SK-N-SH (cell line): ENCODE measurements at places on chromosomes 6 and 20. TPM values are rescaled to one million over a fixed set of nuclear protein-coding genes. Genes with fewer than 3 reads are reported as not detected.

Gene OXT
- polyA plus RNA-seq = not detected in 2 replicates

DNA sequence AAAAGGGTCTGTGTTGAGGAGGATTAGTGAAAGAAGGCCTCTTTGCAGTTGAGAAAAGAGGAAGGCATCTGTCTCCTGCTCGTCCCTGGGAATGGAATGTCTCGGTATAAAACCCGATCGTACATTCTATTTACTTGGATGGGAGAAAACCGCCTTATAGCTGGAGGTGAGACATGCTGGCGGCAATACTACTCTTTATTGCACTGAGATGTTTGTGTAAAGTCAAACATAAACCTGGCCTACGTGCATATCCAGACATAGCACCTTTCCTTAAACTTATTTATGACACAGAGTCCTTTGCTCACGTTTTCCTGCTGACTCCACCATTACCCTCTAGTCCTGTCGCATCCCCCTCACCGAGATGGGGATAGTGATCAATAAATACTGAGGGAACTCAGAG lies 4.5 kb downstream of the TDP2 start:
- DNase-seq = no peak

GRCh38 chr6:81594501-81594900 lies 158.0 kb downstream of the TENT5A start:
- DNase-seq = no peak

Gene CCDC170
- not detected in 2 replicates for polyA plus RNA-seq

DNA sequence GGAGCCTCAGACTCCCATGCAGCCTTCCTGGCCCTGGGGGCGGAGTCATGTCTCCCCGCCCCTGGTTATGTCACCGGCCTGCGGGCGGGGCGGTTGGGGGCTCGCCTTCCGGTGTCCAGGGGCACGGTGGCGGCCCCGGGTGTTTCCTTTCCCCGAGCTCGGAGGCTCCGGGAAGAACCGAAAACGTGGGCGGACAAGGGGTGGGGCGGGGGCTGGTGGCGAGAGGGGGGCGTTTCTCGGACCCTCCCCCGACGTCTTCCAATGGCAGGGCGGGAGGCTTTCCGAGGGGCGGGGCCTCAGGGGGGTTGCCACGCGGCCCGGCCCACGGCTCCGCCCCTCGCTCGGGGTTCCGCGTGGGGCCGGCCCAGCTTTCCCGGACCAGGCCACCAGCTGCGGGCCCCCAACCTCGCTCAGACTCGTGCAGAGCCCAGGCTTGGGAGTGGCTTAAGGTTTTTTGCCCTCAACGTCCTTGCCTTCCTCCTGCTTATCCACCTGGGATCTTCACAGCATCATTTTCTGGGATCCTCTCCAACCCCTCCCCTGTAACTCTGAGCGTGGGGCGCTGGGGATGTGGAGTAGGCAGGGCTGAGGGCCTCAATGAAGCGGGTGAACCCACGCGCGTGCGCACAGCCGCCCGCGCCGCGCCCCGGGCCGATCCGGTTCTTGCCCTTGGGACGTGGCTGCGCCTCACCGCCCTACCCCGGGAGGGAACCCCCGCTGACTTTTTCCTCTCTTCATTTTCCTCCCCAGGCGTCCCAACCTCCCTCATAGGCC lies 2.1 kb upstream of the NRN1 start:
- peak; percentile 98 for DNase-seq

DNA sequence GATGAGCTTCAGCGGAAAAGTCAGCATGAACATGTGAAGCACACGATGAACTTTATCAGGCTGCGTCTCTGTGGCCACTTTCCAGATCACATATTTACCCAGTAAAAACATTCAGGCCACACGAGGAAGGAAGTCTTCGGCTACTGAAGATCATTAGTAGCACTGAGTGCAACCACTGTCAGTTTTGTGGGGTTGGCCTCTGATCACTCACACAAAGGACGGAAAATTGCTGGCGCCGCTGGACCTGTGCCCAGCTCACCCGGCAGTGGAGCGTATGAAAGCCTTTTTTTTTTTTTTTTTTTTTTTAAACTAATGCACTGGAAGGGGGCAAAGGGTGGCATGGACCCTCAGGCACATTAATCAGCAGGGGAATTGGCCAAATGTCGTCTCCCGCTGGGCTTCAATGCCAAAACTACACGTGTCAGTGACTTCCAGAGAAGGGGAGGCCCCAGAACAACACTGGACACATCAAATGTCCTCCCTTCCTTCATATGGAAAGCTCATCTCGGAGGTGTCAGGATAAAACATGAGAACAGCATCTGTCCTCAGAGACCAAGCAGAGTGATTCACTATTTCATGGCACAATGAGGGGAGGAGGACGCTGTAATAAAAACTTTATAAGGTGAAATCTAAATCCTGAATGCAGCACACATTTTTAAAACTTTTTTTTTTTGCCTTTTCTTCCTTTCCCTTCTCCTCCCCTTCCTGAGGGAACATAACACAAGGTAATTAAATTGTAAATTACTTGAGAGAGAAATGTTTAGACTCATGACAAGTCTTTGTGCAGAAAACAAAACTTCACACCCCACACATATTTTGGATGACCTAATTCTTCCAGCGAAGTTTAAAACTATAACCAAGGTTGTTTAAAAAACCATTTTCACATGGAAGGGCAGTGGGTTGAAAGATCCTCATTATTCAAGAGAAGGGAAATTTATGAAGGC lies 223.4 kb downstream of the FOXC1 start:
- peak; percentile 61 for DNase-seq

Gene ZNF165
- 0.21 and 0.25 TPM in 2 replicates for polyA plus RNA-seq

GRCh38 chr20:35821807-35822242 lies 50.0 kb downstream of the PHF20 start:
- no peak for DNase-seq

DNA sequence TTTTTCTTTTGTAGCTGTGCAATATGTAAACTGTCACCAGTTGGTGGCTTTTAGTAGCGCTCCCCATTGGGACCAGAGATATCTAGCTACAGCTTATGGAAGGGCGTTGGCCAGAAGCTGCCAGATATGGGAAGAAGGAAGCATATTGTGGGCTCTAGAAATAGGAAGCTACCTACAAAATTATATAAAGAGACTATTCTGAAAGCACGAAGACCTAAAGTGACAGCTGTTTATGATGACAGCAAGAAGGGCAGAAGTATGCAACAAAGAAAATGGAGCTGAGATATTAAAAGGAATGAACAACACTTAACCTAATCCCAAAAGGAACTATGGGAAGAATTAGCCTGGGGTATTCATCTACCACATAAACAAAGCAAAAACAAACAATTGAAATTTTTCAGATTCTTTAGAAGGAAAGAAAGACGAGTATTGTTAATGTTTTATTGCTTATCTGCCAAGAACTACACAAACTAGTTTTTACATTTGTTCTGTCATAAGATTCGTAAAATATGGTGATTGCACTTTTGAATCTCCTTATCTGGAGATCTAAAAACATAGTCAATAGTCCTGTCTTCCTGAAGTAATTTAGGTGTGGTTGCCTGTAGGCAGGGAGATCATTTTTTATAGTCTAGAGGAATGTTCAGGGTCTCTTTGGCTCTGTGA lies 81.6 kb downstream of the NCOA7 start:
- DNase-seq = no peak

- no peak for DNase-seq
Observed at GRCh38 chr20:5590899-5591298, 159.3 kb upstream of the SHLD1 start.

- DNase-seq = peak; percentile 68
Observed at GRCh38 chr20:41989935-41990635, 371.9 kb upstream of the CHD6 start.

DNA sequence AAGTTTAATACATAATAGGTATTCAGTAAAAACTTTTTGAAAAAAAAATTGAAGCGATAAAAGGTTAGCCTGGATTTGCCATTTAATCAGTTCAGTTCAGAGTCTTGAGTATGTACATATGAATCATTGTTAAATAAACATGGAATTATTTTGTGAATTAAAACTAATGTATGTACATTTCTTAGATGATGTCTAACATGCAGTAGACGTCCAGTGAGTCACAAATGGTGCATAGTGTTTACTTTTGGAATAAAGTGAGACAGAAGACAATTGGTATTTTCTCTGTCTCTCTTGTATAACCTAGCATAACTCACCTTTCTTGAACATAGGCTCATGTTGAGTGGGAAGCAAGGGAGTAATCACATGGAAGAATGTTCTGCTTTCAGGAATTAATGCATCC lies 83.5 kb downstream of the EYS start:
- no peak for DNase-seq

GRCh38 chr6:72968704-72969103 lies 256.6 kb downstream of the KHDC1L start:
- DNase-seq = no peak

GRCh38 chr20:13788167-13788834 lies 3.5 kb downstream of the NDUFAF5 start:
- DNase-seq = peak; percentile 58

- DNase-seq = no peak
Observed at GRCh38 chr20:61759286-61760065, 306.2 kb downstream of the TAF4 start.

Gene ZC3H12D
- polyA plus RNA-seq = 0.03 and 0.05 TPM in 2 replicates

Gene AAR2
- 17.4 and 23.4 TPM in 2 replicates for polyA plus RNA-seq

GRCh38 chr6:140036196-140036595 lies 661.7 kb upstream of the CITED2 start:
- DNase-seq = no peak

Gene KHDC1L
- polyA plus RNA-seq = 0.16 and 0.18 TPM in 2 replicates

Gene RSPO4
- 0.03 TPM in 1 of 2 replicates, not detected in the other for polyA plus RNA-seq

Gene PPP1R3G
- 0.08 and 0.10 TPM in 2 replicates for polyA plus RNA-seq

DNA sequence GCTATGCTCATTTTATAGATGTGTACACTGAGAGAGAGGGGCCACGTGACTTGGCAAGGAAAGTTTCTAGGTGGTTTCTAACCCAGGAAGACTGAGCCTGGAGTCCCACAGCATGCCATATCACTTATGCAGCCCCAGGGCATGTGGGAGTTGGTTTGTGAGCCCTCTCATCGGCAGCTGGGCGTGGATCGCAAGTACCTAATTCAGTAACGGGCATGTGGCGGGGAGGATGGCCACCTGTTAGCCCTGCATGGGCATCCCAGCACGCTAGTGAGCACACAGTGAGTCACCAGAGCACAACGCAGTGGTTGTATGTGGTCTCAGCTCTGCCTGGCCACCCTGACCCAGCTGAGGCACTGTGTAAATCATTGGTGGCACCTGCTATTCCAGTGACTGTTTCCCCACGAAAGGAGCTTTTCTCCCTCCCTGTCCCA lies 88.3 kb downstream of the NINL start:
- DNase-seq = no peak

- no peak for DNase-seq
Observed at GRCh38 chr20:57000441-57000968, 265.9 kb downstream of the BMP7 start.

GRCh38 chr6:22706651-22707050 lies 137.3 kb downstream of the HDGFL1 start:
- DNase-seq = no peak

- DNase-seq = no peak
Observed at GRCh38 chr6:82521369-82521768, 157.8 kb downstream of the TPBG start.

DNA sequence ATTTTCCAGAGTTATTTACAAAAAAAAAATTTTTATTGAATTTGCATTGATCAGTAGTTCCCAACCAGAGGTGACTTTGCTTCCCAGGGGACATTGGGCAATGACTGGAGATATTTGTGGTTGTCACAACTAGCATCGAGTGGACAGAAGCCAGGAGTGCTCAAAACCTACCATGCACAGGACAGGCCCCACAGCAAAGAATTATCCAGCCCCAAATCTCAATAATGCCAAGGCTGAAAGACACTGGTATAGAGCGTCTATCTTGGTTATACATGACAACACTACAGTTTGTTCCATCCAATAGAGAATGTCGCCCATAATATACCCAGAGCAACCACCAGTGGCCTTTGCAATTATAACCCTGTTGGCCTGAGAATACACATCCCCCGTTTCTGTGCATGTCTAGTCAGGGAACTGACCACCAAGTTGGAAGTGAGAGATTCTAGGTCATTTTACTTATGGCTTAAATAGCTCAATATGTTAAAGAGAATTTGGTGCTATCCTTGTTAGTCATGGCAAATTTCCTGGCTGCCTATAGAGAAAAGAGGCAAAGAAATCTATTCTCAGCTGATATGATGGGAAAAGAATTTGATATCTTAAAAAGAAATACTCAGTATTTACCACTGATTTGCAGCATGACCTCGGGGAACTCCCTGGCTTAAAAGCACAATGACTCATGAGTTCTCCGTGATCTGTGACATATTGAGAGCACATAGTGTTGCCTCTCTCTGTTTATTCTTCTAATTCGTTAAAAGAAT lies 76.0 kb upstream of the ADTRP start:
- no peak for DNase-seq
